ENCODE measurements at places on chromosomes 6 and 20.

- no peak for DNase-seq
Measured at GRCh38 chr20:22944062-22944461, 91.0 kb upstream of the SSTR4 start.

DNA sequence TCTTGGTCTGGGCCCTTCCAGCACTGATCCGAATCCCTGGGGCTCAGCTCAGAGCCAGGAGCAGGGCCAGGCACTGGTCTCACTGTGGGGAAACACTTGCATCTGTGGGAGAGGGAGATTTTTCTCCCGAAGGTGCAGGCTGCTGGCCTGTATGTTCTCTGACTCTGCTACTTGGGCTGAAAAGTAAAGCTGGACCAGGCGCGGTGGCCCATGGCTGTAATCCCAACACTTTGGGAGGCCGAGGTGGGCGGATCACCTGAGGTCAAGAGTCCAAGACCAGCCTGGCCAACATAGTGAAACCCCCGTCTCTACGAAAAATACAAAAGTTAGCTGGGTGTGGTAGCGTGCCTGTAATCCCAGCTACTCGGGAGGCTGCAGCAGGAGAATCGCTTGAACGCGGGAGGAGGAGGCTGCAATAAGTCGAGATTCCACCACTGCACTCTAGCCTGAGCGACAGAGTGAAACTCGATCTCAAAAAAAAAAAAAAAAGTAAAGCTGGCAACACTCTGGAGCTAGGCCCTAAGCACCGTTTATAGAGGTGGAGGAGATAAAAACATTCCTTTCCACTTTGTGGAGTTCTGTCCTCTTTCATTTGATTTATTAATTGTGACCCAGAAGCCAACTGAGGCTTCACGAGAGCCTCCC, 41.7 kb downstream of the JPH2 start:
- no peak for DNase-seq

DNA sequence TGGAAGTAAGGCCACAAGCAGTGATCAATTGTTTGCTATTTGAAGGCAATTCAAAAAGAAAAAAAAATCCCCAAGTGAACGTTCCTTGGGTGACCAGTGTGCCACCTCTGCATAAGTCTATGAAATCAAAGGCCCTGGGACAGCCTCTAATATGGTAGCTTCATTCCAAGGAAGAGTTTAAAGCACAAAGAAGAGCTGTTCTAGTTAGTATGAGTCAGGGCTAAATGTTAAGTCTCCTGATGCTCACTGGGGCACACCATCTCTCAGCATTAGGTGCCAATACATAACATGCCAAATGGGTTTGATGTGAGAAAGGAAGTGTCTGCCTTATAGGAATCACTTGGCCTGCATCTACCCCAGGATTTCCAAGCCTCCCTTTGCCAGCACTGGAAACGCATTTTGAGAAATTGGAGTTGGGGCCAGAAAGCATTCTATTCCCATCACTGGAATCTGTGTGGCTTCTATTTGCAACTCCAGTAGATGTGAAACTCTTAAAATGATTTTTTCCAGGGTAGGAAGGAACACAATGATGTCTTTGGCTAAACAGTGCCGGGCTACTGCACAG, 13.0 kb downstream of the UNC5CL start:
- DNase-seq = no peak

- no peak for DNase-seq
Measured at GRCh38 chr6:25757936-25758642, 3.5 kb downstream of the SLC17A4 start.

GRCh38 chr20:31826074-31826473, 6.9 kb downstream of the MYLK2 start:
- DNase-seq = no peak

- no peak for DNase-seq
Measured at GRCh38 chr6:108526739-108527174, 34.0 kb upstream of the FOXO3 start.

- no peak for DNase-seq
Measured at GRCh38 chr6:33854572-33855030, 50.8 kb upstream of the MLN start.

DNA sequence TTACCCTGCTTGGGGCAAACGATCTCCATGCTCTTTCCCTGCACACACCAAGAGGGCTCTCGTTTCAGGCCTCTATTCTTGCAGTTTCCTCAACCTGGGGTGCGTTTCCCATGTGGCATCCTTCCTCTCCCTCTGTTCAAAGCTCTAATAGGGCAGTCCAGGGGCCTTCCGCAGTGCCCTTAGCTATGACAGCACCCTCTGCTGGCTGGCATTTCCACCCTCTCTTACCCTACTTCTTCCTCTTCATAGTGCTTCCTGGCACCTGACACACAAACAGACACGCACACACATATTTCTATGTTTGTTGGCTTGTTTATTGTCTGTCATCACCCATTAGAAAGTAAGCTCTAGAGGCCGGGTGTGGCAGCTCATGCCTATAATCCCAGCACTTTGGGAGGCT, 294.0 kb downstream of the CLIC5 start:
- no peak for DNase-seq

- no peak for DNase-seq
Measured at GRCh38 chr20:48150568-48150967, 365.3 kb upstream of the SULF2 start.

GRCh38 chr20:50820515-50821256, 25.8 kb downstream of the BCAS4 start:
- DNase-seq = no peak

DNA sequence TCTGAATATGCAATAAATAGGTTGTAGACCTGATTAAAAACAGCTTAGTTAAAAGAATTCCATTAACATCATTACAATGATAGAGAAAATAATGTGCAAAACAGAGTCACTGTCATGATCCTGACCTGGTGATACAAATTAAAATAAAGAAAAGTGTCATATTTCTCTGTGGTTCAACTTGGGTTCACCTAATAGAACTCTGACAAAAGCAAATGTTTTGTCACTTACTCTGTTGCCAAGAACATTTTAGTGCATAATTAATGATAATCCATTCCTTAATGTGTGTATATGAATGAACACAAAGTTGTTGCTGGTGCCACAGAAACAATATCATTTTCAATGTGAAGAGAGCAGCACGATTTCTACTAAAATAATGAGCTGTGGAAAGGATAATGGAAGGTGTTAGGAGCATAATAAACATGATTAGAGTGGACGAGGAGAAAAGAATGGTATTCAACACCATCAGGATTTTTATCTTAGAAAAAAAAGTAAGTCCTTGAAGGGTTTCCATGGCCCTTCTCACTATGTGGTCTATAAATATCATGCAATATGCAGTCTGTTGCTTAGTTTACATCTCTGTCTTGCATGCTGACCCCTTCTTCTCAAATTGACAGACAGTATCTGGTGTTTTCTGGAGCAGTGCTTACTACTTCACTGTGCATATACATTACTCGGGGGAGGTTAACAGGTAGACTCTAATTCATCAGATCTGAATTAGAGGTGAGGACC, 656.6 kb upstream of the MMS22L start:
- DNase-seq = no peak

DNA sequence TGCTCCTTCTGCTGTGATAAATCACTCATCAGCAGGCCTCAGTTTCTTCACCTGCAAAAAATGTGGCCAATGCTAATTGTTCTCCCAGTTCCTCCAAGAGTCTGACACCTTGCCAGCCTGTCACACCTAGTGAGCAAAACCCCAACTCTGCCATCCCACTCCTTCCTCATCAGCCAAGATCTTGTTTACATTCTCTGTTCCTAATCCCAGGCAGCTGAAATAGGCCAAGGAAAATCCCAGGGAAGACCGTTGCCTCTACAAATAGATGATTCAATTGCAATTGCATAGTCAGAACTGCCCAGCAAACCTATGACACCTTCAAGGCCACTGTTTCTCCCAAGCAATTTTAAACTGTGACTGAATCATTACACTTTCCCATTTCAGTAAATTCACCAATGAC, 78.7 kb downstream of the GMDS start:
- no peak for DNase-seq

DNA sequence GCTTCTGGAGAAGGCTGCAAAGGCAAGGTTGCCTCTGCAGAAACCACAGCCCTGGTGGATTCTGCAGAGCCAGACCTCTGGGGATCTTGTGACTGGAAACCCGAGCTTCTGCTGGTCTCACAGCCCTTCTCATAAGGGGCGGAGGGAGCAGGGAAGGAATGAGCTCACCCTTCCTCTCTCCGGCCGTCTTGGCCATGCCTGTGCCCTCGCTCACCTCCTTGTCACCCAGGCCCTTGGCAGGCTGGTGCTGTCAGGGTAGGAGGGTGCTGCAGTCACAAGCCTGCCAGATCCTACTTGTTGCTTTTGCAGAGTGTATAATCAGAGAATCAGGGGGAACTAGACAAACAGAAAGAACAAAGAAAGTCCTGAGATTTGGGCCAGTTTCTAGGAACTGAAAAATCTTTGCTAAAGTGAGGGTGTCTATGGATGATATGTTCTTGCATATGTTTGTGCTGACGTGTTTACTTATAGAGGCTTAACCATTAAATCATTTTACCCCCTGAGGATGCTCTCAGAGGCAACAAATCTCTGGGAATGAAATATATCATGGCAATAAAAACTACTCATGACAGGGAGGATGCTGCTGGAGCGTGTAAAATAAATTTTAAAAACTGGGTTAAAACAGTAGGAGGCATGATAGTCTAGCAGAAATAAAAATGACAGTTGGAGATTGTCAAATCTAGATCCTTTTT, 244.9 kb upstream of the SOX4 start:
- DNase-seq = no peak

DNA sequence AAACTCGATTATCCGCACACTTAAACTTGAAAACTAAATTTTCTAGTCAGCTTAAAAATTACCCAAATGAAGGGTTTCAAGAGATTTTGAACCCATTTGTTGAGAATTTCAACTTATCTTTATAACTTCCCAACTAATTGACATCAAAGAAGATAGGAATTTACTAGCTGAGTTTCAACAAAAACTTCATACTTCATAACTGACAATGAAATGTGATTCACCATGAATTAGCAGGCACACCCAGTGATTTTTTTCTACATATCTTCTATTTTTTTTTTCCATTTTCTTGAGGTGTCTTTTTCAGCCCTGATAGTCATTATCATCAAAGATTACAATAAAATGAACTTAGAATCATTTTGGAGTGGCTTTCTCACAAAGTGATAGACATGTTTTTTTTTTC, 26.7 kb downstream of the TNFAIP3 start:
- DNase-seq = no peak

GRCh38 chr20:36465109-36466080, 75.9 kb upstream of the MYL9 start:
- no peak for DNase-seq

Data from breast epithelium (tissue), 4 donors.